ENCODE measurements at places on chromosomes 3 and 15. TPM values are rescaled to one million over a fixed set of nuclear protein-coding genes. Genes with fewer than 3 reads are reported as not detected.
A peak's percentile ranks its signal among the peaks of the same experiment; 100 is the strongest.

GRCh38 chr15:65653341-65653740, 31.6 kb downstream of the SLC24A1 start:
- DNase-seq, result no peak

GRCh38 chr15:101029971-101030661, 111.0 kb downstream of the LRRK1 start:
- DNase-seq, result no peak

- DNase-seq, result peak; percentile 45
These were observed 57.8 kb downstream of the NEK10 start for GRCh38 chr3:27311400-27311799.

DNA sequence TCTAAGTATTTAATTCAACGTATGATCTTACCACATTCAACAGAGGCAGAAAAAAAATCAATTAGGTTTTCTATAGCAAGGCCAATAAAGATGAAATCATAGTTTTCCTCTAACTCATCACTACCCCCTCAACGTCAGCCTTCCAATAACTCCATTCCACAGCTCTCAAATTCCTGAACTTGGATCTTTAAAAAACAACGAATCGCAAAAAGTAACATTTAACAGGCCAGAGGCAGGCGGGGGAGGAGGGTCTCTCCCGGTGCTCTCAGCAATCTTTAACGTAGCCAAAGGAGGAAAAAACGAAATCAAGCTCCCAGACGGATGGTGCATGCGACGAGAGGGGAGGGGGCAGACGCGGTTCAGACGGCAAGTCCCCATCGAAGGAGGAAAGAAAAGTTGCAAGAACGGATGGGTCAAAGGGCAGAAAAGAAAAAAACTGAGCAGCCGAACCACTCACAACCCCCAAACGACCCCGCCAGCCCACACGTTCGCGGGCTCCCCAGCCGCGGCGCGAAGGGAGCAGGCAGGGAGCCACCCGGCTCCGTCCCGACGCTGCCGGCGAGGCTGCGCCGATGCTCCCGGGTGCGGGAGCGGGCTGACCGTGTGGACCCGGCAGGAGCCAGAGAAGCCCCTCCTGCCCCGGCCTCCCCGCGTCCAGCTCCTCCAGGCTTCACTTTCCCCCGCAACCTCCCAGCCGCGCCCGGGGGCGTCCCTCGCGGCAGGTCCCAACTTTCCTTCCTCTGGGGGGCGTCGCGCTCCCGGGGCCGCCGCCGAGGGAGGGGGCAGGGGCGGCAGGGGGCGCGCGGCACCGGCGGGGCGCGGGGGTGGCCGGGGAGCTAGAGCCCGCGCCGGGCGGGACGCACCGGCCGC, 703 bp downstream of the PEAK1 start:
- DNase-seq, result no peak

- DNase-seq, result no peak
These were observed 20.5 kb upstream of the IQSEC1 start for GRCh38 chr3:13093687-13094086.

GRCh38 chr3:189862385-189862998, 231.3 kb downstream of the TP63 start:
- no peak for DNase-seq

GRCh38 chr3:51392355-51393133, 1.5 kb downstream of the RBM15B start:
- no peak for DNase-seq

- no peak for DNase-seq
These were observed 33.1 kb downstream of the TXNRD3 start for GRCh38 chr3:126621627-126622345.

GRCh38 chr15:61528581-61528910, 299.4 kb upstream of the RORA start:
- DNase-seq, result peak; percentile 72

The IGF2BP2 gene
- total RNA-seq, result 62.0 TPM

The JMJD7 gene
- 6.1 TPM for total RNA-seq
